ENCODE measurements at places on chromosomes 7 and 10.

GRCh38 chr10:13110908-13111307, 10.9 kb downstream of the OPTN start:
- no peak for DNase-seq

DNA sequence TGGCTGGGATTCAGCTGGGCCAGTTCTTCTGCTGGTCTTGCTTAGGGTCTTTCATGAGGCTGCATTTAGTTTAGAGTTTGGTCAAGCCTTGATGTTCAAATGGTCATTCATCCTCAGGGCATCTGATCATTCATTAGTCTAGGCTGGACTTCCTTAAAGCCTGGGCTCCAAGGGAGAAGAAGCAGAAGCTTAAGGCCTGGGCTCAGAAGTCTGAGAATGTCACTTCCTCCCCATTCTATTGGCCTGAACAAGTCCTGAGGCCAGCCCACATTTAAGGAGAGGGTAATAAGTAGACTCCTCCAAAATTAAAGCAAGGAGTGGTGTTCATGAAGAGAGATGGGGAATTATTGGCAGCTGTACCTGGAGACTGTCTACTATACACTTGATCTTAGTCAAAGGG, 193.2 kb upstream of the HABP2 start:
- DNase-seq: no peak

GRCh38 chr10:129771576-129771975, 192.5 kb downstream of the EBF3 start:
- no peak for DNase-seq

DNA sequence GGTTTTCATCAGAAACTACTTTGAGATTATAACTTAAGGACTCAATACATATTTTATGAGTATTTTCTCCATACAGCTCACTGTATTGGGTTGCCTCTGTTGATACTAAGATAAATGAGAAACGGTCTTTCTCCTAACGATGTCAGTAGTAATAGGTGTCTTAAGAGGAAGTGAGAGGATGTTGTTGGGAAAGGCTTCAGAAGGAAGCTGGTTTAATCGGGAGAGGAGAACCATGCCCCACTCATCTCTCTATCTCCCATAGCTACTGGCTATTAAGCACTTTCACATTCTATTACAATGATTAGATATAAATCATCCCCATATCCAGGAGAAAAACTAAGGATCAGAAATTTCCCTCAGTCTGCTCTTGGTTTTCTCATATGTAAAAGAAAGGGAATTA, 2.0 kb downstream of the CLEC5A start:
- no peak for DNase-seq

DNA sequence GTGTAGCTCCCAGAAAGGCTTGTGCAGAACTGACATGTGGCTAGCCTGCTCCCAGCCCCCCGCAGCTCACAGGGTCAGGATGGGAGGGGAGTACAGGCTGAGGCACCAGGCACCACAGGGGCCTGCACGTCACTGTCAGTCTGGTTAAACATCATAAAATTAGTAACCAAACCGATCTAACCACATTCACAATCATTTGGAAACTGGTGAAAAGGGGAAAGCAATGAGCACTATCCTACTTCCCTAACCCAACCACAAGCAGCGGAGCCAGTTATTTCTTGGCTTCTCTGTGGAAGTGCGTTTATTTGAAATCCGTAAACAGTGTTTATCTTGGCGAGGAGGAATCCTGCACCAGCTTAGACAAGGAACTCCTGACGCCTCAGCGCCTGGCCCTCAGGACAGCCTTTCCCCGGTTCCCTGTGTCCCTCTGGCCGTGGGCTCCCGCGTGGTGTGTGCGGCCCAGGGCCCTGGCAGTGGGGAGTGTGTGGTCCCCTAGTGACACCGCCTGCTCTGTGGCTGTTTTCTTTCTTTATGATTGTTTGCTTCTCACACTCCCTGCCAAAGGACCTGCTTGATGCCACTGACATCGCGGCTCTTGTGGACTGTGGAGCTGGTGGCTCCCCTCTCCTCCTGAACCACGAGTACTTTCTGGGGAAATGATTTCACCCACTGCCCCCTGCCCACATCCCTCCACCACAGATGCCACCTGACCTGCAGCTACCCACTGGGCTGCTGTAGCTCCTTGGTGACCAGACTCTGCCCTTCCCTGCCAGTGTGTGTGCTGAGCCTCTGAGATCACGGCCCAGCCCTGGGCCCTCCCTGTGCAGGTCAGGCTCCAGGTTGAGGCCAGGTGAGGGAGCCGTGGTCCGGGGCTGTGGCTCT, 38.0 kb downstream of the INPP5A start:
- DNase-seq: peak; percentile 75

GRCh38 chr10:16965740-16966447, 148.7 kb upstream of the RSU1 start:
- peak; percentile 93 for DNase-seq

DNA sequence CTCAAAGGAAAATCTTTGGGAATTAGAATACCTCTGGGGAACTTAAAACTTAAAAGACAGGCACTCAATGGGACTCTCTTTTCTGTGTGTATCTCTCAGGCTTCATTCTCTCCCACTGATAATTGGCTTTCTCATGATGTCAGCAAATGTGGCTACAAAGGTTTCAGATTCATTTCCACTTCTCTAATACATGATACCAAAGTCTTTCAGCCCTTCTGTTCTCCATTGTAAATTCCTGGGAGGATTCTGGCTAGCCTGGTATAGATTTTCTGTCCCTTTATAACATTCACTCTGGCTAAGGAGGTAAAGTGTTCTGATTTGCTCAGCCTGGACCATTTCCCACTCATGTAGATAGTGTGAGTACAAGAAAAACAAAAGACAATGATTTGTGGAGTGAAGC, 606.2 kb downstream of the PCDH15 start:
- DNase-seq: no peak

GRCh38 chr10:6586501-6586900, 6.4 kb upstream of the PRKCQ start:
- no peak for DNase-seq

- DNase-seq: no peak
Observed at GRCh38 chr7:47574482-47575329, 7.2 kb downstream of the TNS3 start.

- no peak for DNase-seq
Observed at GRCh38 chr7:26279405-26279804, 12.3 kb upstream of the SNX10 start.

DNA sequence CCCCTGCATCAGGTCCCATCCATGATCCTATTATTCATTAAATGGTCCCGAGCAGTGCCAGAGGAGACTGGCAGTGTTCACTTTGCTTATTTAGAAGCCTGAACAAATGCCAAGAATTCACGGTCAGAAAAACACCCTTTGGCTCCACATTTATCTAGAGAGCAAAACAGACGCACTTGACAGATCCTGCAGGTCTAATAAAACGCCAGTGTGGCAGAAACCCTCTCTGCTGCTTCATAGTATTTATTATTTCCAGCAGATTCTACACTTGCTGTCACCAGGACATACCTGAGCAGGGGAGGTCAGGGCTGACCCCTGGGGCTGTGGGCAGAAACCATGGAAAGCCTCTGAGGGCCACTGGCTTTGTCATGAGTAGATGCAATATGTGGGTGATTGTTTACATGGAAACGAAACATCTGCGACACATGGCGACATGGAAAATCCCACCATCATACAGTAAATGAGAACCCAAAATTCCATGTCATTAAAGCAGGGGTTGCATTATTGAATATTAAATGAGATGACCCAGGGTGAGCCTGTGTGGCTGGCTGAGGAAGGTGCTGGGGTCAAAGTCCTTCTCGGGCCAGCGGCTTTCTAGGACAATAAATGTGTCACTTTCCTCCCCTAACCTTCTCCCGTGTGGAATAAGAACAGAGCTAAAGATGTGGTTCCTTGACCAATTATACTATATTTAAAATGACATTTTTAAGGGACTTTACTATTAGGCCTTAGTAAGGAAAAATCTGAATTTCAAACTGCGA, 205.9 kb upstream of the SVIL start:
- DNase-seq: peak; percentile 49

DNA sequence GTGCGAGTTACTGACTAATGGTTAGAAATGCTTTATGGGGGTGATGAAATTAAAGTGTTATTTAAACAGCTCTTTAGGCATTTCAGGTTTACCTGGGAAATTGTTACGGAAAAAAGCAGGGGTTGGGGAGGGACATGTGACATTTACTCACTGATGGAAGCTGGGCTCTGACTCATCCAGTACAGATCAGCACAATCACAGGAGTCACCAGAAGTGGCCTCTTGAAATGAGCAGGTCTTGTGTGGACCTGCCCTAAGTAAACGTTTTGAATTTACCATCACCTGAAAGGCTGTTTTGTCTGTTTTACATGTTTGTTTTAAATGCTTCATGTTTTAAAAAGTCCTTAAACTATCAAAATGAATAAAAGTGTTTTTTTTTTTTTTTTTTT, 2.3 kb downstream of the GLRX3 start:
- DNase-seq: peak; percentile 63

GRCh38 chr10:127046975-127047877, 142.0 kb downstream of the DOCK1 start:
- DNase-seq: no peak

GRCh38 chr7:44225566-44226395, 25.0 kb downstream of the YKT6 start:
- peak; percentile 83 for DNase-seq

GRCh38 chr10:33460505-33461294, 126.2 kb upstream of the NRP1 start:
- DNase-seq: peak; percentile 29

GRCh38 chr10:62373995-62374861, at the start of gene ZNF365:
Gene ZNF365 (plus strand): TSS chr10:62374369. CDS start chr10:62376194, 1,825 bp downstream.
- DNase-seq: peak; percentile 62

DNA sequence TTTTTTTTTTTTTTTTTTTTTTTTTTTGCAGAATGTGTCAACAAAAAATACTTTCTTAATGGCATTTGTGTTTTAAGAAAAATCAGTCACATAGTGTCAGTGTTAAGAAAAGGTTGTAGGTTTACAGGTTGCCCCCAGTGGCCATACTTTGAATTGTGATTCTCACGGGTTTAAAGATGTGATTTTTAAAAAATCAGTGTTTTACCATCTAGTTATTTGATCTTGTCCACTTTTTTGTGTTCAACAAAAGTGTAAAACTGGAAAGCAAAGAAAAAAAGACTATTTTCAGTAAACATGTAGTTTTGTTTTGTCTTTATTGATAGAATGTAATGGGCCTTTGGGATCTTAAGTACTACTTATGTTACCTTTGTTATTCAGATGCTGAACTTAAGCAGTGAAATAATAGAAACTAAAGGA, 25.7 kb downstream of the SUV39H2 start:
- peak; percentile 25 for DNase-seq

DNA sequence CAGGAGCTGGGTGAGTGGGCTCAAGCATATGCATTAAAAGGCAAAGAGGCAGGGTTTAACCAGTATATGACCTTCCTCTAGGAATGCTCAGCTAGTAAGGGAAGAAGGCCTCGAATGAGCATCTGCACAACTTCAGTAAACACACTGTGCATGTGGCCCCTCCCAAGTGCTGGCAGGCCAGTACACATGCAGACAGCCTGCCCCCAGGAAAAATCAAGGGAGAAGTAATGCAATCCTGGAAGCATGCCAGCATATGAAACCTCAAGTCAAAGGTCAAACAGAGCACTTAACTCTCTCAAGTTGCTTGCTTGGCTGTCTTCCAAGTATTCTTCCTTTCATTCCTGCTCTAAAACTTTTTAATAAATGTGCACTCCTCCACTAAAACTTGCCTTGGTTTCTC, 208.4 kb downstream of the ACTR3B start:
- no peak for DNase-seq

DNA sequence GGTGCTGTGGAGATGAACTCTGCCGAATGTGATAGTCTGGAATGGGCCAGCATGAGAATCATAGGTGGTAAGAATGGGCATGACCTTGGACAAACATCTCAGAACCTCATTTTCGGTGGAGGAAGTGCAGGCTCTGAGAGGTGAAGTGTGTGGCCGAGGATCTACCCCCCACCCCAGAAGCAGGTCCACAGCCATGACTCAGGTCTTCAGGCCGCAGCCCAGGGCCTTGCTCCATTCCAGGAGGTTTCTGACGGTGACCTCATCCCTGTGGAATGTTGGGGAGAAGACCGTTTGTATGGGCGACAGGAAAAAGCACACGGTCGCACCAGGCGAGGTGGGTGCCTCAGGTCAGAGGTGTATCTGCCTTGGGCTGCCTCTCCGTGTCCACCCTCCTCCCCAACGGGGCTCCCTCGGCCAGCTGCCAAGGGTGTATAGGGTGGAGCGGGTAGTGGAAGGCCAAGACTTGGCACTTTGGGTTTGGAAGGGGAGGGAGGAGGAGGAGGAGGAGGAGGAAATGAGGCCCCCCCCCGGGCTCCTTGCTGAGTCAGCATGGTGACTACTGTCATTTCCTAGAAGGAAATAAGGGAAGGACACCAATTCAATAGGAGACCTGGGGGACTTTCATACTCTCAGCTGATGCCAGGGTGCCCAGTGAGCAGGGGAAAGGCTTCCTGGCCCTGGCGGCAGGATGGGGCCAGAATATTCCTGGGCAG, 168.0 kb upstream of the RHEB start:
- no peak for DNase-seq
